ENCODE measurements at places on chromosomes 11 and 22.

DNA sequence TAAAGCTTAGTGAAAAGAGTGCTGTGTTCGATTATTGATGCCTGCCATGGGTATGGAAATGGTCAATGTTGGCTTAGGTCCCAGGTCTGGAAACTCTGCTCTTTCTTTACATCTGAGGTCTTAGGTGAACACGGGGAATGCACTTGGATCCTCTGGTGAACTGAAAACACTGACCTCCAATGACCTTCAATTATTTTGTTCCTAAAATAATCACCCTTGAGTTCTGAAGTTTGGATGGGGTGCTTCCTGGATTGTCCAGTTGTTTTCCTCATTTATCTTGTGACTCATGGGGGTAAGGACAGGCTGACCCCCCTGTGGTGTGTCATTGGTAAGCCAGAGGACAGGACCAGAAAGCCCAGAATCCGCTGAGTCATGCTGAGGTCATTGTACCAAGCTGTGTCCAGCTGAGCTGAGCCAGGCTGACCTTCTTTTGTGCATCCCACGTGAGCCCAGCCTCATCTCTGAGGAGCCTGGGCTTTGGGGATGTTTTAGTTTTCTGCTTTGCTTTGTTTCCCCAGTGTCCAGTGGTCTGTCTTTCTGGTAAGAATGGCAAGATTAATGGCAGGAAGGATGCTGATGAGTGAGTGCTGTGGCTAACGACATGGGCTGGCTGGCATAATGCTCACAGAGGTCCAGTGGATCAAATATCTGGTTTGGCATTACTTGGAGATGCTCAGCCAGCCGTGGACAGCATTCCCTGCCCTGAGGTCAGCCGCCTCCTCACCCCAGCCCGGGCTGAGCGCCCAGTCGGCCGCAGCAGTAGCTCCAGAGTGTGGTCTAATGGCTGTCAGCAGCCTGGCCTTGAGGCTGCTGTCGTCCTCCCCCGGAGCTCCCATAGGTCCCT is 35.6 kb downstream of the AMPD3 start:
- peak; percentile 100 for DNase-seq

- DNase-seq = peak; percentile 42
These were observed 54.4 kb downstream of the FCHSD2 start for GRCh38 chr11:73087730-73088129.

GRCh38 chr11:129208863-129209262 is 16.7 kb upstream of the ARHGAP32 start:
- DNase-seq = no peak

DNA sequence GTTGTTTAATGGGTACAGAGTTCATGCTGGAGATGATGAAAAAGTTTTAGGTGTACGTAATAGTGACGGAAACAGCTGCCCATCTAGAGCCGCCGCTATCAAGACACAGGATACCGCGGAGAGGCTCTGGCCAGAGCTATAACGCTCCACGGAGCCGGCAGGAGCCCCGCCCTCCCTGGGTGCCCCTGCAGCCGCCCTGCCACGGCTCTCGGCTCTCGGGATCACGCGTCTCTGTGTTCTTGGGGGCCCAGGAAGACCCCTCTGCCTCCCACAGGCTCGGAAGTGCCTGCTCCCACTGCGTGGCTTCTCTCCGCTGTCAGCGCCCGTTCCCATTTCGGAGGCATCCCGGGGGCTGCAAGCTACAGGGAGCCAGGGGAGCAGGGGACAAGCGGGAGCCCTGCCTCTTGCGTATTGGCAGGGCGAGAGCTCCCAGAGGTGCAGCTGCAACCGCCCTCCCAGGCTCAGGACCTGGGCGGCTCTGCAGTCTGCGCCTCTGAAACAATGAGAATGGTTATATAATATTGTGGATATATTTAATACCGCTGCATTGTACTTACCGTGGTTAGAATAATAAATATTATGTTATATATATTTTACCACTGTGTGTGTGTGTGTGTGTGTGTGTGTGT is 13.7 kb downstream of the GLYATL2 start:
- DNase-seq = no peak

- no peak for DNase-seq
These were observed 67.4 kb downstream of the TP53I11 start for GRCh38 chr11:44883277-44883676.

GRCh38 chr22:43571181-43571580 is 159.4 kb downstream of the MPPED1 start:
- no peak for DNase-seq

DNA sequence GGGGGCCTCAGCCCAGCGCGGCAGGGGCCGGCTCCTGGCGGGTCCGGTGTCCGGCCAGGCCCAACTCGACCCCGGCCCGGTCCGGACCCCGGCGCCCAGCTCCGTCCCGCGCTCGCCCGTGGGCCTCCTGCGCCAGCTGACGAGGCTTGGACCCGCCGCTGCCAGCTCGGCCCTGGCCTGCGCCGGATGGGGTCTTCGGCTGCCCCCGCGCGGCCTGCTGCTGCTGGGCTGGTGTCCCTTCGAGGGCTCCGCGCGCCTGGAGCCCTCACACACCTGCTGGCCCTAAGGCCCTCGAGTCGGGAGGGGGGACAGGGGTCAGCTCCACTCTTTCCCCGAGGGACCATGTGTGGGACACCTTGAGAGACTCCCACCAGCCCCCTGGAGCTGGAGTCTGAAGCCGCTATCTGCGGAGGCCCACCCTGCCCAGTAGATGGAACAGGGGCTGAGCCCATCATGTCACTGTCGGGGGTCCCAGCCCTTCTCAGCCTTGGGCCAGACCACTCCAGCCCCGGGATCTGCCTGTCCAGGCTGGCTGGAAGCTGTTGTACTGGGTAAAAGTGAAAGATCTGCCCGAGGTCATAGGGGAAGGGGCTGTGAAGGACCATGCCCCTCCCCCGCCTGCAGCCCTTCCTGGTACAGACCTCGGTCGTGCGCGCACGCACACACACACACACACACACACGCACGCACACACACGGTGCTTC is 768 bp upstream of the CDKN1C start:
- DNase-seq = peak; percentile 13

DNA sequence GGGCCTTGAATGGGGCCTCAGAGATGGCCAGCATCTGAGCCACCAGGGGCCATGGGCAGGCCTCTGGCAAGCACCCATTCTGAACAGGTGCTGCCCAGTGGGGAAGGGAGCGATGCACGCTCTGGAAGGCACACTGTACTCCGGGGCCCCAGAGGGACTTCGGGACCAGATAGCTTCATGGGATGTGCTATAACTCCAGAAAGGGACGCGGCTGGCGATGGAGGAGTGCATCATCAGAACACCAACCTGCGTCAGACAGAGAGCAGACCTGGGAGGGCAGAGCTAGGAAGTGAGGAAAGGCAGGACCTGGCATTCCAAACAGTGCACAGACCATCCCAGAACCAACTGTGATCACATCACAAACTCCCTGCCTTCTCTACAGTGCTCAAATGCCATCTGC is 16.8 kb downstream of the DGCR2 start:
- DNase-seq = no peak

GRCh38 chr11:11335043-11335442 is 18.0 kb downstream of the CSNK2A3 start:
- DNase-seq = no peak

DNA sequence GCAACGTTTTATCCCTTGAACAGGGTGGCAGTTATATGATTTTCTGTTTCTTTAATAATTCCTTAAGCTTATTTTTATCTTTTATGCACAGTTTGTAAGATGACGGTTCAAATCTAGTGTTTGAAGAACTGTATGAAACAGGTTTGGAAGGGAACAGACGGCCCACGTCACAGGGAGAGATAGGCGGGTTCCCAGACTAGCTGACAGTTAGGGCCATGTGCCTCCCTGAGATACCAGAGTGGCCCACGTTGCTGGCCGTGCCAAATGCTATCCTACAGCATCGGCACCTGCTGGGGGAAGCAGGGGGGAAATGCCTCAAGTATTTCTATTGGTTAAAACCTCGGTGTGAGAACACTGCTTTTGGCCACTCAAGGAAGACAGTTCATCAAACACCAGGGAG is 50.2 kb upstream of the BID start:
- no peak for DNase-seq

DNA sequence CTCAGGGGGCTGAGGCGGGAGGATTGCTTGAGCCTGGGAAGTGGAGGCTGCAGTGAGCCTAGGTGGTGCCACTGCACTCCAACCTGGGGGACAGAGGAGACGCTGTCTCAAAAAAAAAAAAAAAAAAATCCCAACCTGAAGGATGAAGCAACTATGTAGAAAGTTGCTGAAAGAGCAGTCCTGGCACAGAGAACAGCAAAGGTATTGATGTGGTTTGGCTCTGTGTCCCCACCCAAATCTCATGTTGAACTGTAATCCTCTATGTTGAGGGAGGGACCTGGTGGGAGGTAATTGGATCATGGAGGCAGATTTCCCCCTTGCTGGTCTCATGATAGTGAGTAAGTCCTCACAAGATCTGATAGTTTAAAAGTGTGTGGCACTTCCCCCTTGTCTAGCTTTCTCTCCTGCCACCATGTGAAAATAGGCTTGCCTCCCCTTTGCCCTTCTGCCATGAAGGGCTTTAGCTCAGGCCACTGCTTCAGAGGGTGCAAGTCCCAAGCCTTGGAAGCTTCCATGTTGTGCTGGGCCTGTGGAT is 10.7 kb upstream of the SERPING1 start:
- no peak for DNase-seq

DNA sequence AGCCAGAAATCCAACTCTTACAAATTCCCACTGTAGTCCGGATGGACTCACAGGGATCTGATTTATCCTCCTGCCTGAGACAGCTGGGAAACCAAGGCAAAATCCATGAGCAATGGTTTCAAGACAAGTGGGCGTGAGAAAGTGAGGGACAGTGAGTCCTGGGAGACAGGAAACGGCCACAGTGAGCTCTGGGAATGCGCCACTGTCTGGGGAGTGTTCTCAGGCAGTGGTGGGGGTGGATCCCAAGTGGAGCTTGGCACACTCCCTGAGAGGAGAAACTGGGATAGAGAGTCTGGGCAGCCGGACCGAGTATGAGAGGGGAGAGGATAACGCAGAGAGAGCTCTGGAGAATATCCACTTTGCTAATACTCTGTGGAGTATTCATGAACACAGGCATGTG is 9.8 kb downstream of the IL17REL start:
- peak; percentile 25 for DNase-seq

GRCh38 chr11:6442441-6442840 is 1.7 kb upstream of the HPX start:
- no peak for DNase-seq

GRCh38 chr11:74838188-74838587 is 89.5 kb downstream of the RNF169 start:
- no peak for DNase-seq

- no peak for DNase-seq
These were observed 21.8 kb downstream of the TSPAN18 start for GRCh38 chr11:44748606-44749005.

GRCh38 chr11:107563702-107564101 is 1.8 kb downstream of the ALKBH8 start:
- peak; percentile 71 for DNase-seq

DNA sequence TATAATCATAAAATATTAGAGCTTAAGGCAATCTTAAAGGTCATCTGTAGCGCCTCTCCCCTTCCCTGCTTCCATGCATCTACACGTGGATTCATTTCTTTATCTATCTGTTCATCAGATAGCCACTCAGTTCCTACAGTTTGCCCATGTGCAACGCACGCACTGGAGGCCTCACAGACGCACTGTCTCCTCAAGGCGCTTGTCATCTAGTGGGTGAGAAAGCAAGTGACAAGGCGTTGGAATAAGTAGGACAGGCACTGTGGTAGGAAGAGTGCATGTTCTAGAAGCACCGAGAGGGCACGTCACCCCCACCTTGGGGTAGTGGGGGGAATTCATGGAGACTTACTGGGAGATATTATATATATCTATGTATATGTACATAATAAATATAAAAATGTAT is 20.8 kb upstream of the JAM3 start:
- DNase-seq = no peak

GRCh38 chr11:78000193-78000592 is 5.7 kb upstream of the INTS4 start:
- DNase-seq = peak; percentile 77

DNA sequence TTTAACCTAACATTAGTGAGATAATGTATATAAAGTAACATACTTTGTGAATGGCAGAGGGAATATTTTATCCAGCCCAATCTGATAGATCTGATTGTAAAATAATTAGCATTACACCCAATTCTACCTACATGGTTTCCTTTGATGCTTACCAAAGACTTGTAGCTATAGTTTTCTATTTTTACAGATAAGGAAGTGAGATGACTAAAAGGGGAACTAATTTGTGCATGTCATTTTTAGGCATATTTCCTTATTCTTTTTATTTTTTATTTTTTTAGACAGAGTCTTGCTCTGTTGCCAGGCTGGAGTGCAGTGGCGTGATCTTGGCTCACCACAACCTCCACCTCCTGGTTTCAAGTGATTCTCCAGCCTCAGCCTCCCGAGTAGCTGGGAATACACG is 793.7 kb upstream of the LRRC4C start:
- DNase-seq = no peak

DNA sequence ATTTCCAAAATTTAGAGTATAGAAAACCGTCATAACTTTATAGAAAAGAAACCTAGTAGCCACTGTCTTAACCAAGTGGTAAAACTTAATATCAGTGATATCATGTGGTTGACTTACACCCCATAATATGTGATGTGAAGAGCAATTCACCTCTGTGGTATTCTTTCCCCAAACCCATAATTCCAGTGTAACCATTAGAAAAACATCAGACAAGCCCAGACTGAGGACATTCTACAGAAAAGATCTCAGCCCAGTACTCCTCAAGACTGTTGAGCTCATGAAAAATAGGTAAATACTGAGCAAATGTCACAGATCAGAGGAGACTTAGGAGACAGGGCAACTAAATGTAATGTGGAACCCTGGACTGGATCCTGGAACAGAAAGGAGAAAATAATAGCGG is 134.6 kb downstream of the PGR start:
- no peak for DNase-seq

DNA sequence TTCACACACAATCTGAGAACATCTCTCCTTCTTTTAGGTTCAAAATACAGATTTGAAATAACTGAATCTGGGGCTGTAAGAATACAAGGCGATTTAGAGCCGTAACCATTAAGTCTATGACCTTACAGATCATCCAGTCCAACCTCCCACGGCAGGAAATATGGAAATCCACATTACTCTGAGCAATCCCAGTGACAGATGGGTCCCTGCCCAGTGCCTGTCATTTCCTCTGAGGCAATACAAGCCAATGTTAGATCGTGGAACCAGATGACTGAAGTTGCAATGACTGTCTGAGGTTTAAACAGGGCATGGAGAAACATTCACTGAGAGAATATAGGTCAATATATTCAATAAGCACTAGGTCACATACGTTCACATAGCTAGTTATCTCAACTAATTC is 77.4 kb upstream of the OR5AK2 start:
- peak; percentile 20 for DNase-seq

DNA sequence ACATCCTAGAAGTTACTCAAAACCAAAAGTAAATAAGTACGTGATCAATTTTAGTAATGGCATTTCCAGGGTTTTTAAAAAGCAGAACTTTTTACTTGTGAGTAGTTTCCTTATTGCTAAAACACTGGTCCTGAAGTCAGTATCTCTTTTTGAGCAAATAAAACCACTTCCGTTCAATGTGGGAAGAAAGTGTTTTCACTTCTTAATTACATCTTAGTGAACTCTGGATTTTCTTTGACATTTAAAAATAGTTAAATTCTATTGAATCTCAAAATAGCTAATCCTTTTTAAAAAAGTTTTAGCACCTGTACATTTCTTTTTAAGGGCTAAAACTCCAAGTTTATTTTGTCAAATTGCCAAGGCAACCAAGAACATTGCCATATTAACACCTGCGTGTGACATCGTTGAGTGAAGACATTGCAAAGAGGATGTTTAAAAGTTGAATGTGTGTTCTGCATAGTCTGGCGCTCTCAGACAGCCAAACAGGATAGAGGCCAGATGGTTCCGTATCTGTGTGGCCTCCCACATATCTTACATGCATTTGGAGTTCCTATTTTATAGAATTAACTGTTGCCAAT is 17.2 kb upstream of the OR5B21 start:
- no peak for DNase-seq

Data from fibroblast of mammary gland (primary cell).